ENCODE measurements at places on chromosomes 1 and 21.
A peak's percentile ranks its signal among the peaks of the same experiment; 100 is the strongest.

DNA sequence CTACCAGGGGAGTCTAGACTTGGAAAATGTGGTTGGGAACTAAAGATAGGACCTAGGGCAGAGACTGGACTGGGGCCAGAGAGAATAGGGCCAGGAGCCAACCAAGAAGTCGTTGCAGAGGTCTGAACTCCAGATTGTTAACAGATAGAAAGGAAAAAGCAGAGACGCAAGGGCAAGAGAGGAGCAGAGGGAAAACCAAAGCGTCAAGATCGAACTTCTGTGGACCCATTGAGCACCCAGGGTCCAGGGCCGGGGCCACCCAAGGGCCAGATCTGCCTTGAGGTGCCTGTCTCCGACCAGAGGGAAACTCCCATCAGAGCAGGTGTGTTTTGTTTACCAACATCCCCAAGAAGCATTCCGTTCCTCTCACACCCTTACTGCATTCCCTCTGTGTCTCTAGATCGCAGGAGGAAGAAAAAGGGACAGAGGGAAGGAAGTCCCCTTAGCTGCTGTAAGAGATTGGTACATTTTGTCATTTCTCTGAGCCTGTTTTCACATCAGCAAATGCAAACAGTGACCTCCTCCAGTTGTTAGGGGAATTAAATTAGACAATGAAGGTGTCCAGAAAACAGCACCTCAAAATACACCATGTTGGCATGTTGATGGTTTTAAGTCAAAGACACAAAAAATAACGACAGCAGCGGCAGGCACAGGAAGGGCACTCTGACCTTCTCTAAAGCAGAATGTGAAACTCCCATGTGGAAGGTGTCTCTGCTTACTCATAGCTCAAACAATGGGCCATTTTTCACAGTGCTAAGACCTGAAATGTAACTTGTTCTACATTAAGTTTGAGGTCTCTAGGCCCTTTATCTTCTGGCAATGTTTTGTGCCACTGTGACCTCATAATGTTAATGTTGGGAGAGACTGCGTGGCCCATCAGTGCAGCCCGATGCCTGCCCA lies 105.8 kb upstream of the RAB4A start:
- DNase-seq, result no peak

- DNase-seq, result no peak
These were observed 498.4 kb downstream of the TTLL7 start for GRCh38 chr1:83500531-83500930.

- peak; percentile 24 for DNase-seq
These were observed 26.8 kb downstream of the IFI44 start for GRCh38 chr1:78676347-78676982.

GRCh38 chr1:34236089-34236488 lies 59.4 kb downstream of the C1orf94 start:
- no peak for DNase-seq

GRCh38 chr1:118998171-118998570 lies 10.0 kb upstream of the TBX15 start:
- DNase-seq, result no peak

DNA sequence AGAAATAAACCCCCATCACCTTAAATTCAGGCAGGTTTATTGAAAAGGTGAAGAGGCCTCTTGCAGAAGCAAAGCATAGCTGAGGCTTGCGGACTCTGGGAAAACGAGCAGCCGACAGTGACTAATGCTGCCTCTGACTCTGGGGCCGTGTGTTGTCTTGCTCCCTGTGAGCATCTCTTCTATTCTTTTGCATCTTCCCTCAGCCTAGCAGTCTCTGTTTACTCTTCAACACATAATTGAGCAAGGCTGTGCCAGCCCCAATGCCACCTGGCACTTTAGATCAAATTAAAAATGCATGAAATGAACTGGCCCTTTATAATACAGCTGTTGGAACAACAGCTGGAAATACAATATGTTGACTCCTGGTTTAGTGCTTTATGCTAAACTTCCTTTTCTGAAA lies 18.4 kb upstream of the REG4 start:
- no peak for DNase-seq

DNA sequence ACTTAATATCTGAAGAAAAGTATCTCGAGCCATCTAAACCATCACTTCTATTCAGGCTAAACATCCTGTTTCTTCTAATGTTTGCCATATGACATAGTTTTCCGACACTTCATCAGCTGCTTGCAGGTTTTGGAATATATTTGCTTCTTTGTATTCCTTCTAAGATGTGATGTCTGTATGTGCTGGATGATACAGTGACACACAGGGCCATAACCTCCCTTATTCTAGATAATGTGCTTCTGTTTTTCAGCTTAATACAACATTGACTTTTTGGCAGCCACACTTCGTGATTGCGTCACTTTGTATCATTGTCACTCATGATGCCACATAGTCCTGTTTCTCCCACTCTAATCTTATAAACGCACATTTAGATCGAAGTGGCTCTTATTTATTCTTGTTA lies 156.3 kb downstream of the CRB1 start:
- no peak for DNase-seq

GRCh38 chr1:235998812-235999211 lies 66.1 kb downstream of the NID1 start:
- no peak for DNase-seq

DNA sequence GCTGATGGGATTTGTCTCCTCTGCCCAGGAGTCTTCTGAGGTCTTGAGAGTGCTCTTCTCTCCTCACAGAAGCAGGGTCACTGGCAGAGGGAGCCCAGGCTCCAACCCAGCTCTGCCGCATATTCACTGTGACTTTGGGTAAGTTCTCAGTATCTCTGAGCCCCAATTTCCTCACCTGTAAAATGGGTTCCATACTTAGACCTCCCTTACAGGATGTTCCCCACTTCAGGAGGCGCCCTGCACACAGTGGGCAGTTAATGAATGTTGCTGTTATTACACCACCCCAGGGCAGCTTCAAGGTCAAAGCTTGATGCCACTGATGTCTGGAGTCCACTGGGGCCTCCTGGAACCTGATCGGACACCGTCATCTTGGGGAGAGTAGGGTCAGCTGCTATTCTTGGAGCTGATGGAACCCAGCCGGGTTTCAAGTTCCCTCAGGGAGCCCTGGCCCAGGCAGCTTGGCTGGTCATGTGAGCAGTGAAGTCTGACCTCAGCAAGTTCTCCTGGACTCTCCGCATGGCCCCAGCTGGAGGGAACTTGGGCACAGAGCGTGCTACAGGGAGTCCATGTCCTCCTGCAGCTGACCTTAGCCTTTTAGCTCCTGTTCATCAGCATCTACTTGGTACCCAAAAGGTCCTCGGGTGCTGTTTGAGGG lies 21.8 kb downstream of the COA7 start:
- DNase-seq, result no peak

- no peak for DNase-seq
These were observed 79.2 kb downstream of the OLIG1 start for GRCh38 chr21:33149181-33149580.

GRCh38 chr1:158248118-158248517 lies 6.1 kb upstream of the CD1A start:
- DNase-seq, result no peak

- DNase-seq, result no peak
These were observed 115.2 kb upstream of the SNX7 start for GRCh38 chr1:98546319-98546718.

All from activated CD4-positive, CD25-positive, alpha-beta regulatory T cell (primary cell).